ENCODE measurements at places on chromosomes 3 and 15.

- DNase-seq: no peak
Observed at GRCh38 chr3:179318876-179319275, 4.0 kb upstream of the ZNF639 start.

DNA sequence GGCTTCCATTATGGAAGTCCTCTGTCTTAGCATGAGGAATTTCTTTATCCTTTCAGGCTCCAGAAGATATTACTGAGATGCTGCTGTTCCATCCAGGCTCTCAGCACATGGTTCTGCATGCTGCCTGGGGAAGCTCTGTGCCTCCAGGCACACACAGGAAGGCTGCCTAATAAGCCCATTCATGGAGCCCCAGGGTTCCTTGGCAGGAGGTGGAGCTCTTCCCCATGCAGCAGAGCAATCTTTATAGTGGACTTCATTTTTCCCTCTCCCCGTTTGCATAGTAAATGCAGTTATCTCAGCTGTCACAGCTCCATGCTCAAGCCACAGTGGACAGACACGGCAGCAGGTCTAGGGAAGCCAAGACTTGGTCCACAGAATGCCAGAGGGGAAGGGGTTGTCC, 57.6 kb downstream of the BOC start:
- DNase-seq: no peak

GRCh38 chr3:156818890-156819289, 7.3 kb upstream of the LEKR1 start:
- no peak for DNase-seq

DNA sequence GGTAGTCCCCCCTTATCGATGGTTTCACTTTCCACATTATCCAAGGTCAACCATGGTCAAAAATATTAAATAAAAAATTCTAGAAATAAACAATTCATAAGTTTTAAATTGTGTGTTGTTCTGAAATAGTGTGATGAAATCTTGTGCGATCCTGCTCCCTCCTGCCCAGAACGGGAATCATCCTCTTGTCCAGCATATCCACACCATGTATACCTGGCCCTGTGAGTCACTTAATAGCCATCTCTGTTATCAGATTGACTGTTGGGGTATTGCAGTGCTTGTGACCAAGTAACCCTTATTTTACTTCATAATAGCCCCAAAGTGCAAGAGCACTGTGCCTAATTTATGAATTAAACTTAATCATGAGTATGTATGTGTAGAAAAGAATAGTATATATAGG, 19.1 kb downstream of the FAM81A start:
- DNase-seq: no peak

DNA sequence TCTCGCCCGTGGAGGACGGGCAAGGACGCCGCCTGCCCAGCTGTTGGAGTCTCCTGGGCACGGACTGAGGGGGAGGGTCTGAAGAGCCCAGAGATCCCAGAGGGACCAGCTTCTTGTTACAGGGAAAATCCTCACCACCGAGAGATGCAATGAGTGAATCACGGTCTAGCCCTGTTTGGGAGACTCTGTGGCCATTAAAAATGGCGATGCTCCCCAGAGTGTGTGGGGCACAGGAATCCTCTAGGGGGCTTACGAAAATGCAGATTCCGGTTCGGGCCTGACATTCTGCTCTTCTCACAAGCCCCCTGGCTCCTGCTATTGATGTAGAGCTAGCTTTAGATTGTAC, 35.5 kb upstream of the EPHB3 start:
- no peak for DNase-seq

DNA sequence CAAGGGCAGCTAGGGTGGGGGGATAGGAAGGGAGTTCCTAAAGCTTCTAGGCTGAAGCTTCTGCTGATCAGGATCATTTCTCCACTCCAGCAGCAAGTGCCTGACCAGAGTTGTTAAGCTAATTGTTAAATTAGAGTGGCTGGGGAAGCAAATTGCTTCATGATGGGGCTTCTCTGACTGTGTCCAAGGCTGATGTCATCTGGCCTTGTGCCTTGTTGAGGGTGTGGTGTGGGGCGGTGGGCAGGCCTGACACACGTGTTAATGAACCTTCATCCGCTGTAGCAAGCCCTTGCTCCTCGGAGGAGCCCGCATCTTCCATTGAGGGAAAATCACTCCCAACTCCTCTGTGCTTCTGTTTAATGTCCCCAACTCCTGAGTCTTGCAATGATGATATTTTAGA, 84.3 kb upstream of the ROPN1 start:
- no peak for DNase-seq

All from astrocyte of the cerebellum (primary cell).